Esophagus muscularis mucosa (tissue), 4 donors: ENCODE measurements at places on chromosomes 3 and 15. TPM values are rescaled to one million over a fixed set of nuclear protein-coding genes. Genes with fewer than 3 reads are reported as not detected.

- DNase-seq = no peak
- H3K4me1 ChIP-seq = peaks cover 13% of the 10 kb centered on the region
- H3K4me3 ChIP-seq = peak overlapping the region; percentile 47
- H3K27ac ChIP-seq = peak overlapping the region; percentile 20
- no peaks in the 10 kb centered on the region for H3K27me3 ChIP-seq
Observed at GRCh38 chr3:157542711-157543500, 39.7 kb upstream of the VEPH1 start.

DNA sequence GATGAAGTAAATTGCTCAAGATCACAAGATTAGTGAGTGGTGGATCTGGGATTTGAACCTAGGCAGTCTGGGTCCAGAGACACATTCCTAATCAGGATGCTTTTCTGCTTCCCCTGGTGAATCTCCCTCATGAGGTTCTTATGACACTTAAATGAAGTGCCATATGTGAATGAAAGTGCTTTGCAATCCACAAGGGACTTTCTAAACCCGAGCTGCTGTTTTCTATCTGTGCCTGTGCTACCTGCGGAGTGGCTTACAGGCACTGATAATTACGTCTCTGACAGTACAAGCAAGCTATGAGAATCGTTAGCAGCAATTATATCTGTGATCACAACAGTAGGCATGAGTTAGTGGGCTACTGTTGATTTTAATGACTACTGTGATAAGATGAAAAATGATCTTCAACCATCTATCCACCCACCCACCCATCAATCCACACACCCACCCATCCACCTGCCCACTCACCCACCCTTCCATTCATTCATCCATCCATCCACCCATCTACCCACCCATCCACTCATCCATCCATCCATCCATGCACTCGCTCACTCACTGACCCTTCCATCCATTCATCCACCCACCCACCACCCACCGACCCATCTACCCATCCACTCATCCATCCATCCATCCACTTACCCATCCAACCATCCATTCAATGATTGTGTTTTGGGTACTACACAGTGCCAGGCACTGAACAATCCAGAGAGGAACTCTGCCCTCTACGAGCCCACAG, 51.8 kb downstream of the ATP2B2 start:
- no peak overlapping the region for H3K27ac ChIP-seq
- no peak for DNase-seq
- no peaks in the 10 kb centered on the region for H3K36me3 ChIP-seq
- no peaks in the 10 kb centered on the region for H3K27me3 ChIP-seq
- no peak overlapping the region for H3K4me3 ChIP-seq

- no peak for DNase-seq
- H3K36me3 ChIP-seq = no peaks in the 10 kb centered on the region
- H3K27ac ChIP-seq = no peak overlapping the region
- no peaks in the 10 kb centered on the region for H3K4me1 ChIP-seq
- no peaks in the 10 kb centered on the region for H3K27me3 ChIP-seq
Observed at GRCh38 chr3:185342459-185343174, 20.3 kb upstream of the MAP3K13 start.

DNA sequence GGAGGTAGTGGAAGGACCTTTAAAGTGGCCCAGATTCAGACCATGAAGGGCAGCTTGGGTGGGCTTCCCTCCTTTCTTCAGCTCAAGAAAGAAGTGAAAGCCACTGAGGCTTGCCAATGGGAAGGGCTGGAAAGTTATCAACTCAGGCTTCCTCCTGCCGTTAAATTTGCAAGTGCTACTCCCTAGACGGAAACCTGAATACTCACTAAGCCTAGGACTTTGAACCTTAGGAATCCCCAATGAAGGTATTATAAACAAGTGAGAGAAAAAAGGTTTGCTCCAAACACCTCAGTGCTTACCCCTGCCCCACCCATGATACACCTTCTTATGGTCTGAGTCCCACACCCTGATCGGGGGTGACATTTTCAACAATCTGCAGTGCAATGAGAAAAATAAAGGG, 396.4 kb downstream of the SHQ1 start:
- no peak overlapping the region for H3K4me3 ChIP-seq
- no peak for DNase-seq
- H3K27ac ChIP-seq = no peak overlapping the region
- H3K4me1 ChIP-seq = peaks cover 5% of the 10 kb centered on the region
- H3K36me3 ChIP-seq = no peaks in the 10 kb centered on the region

DNA sequence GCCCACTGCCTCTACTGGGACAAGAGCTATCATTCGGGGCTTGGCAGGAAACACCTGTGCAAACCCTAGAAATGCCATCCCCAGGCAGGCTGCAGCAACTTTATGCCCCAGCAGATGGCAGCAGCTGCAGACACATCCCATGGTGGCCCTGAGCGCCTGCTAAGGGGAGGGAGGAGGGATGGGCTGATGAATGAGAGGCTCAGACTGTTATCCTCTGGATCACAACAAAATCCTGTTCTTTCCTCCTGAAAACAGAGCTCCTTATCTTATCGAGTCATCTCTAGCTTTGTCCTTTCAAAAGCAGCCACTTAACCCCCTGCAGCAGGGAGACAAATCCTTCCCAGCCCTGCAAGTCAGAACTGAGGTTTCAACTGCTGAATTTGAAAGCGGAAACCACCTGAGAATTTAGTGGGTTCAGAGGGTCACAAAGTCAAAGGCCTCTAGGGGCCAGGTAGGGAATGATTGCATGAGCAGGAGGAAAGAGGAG, 90.6 kb upstream of the PROK2 start:
- H3K27me3 ChIP-seq = no peaks in the 10 kb centered on the region
- H3K36me3 ChIP-seq = no peaks in the 10 kb centered on the region
- DNase-seq = peak; percentile 92
- H3K4me3 ChIP-seq = no peak overlapping the region

- H3K4me3 ChIP-seq = no peak overlapping the region
- no peaks in the 10 kb centered on the region for H3K36me3 ChIP-seq
- no peaks in the 10 kb centered on the region for H3K27me3 ChIP-seq
- DNase-seq = no peak
Observed at GRCh38 chr3:6425289-6425820, 435.6 kb upstream of the GRM7 start.

Gene PARP15
- total RNA-seq = 2.3 TPM

DNA sequence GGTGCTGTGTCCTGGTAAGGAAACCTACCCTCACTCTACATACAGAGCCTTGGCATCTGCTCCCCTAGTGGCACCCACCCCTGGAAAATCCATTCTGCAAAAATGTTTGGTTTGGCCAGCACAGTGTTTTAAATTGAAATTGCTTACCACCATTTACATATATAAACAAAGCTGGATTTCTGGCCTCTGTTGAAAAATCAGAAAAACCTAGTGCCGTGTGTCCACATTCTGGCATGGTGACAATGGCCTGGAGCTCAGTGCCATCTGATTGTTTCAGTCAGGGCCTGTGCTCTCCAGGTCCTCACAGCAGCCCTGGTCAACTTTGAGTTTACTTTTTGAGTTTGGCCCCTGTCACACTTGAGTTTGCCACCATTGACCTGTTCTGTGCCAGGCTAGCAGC, 2.9 kb upstream of the IL17RC start:
- no peak for DNase-seq
- H3K27ac ChIP-seq = peak overlapping the region; percentile 95
- no peaks in the 10 kb centered on the region for H3K36me3 ChIP-seq
- peaks cover 50% of the 10 kb centered on the region for H3K4me1 ChIP-seq

Gene RTP3
- not detected for total RNA-seq

DNA sequence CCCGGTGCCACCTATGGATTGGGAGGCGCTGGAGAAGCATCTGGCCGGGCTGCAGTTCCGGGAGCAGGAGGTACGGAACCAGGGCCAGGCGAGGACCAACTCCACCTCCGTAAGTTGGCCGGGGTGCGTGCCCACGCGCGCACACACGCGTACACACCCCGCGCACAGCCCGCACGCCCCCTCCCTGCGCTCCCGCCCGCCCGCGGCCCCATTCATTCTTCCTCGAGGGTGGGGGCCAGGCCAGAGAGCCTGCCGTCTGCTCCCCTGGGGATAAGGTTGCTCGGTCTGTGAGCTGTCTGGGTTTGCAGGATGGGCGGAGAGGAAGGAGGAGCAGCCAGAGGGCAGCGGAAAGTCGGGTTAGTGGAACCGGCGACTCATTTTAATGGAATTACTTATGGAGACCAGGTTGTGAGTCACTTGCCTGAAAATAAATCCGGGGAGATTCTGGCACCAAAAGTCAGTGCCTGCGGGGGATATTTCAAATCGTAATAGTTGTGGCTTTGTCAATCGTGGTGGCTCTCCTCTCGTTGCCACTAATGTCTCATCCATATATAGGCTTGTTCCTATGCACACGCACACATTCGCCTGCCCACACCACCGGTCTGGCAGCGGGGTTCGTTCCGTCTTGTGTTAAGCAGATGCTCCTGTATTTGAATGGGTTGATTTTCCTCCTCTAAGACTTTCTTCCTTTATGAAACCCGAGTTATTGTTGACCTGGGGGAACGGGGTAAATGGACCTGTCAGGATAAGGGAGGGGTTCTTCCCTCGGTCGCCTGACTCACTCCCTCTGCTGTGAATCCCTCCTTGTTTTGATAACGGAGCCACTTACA, 223.4 kb upstream of the IL12A start:
- no peak for DNase-seq
- no peaks in the 10 kb centered on the region for H3K36me3 ChIP-seq
- H3K27me3 ChIP-seq = no peaks in the 10 kb centered on the region
- peaks cover 46% of the 10 kb centered on the region for H3K4me1 ChIP-seq

- no peaks in the 10 kb centered on the region for H3K27me3 ChIP-seq
- DNase-seq = no peak
- peaks cover 11% of the 10 kb centered on the region for H3K4me1 ChIP-seq
- no peaks in the 10 kb centered on the region for H3K36me3 ChIP-seq
- no peak overlapping the region for H3K4me3 ChIP-seq
Observed at GRCh38 chr15:49242820-49243219, 72.8 kb downstream of the GALK2 start.

- no peak for DNase-seq
- H3K27me3 ChIP-seq = no peaks in the 10 kb centered on the region
- no peak overlapping the region for H3K4me3 ChIP-seq
- no peaks in the 10 kb centered on the region for H3K36me3 ChIP-seq
- no peak overlapping the region for H3K27ac ChIP-seq
Observed at GRCh38 chr3:151468284-151468917, 7.5 kb upstream of the IGSF10 start.

Gene CD96
- 1.5 TPM for total RNA-seq

DNA sequence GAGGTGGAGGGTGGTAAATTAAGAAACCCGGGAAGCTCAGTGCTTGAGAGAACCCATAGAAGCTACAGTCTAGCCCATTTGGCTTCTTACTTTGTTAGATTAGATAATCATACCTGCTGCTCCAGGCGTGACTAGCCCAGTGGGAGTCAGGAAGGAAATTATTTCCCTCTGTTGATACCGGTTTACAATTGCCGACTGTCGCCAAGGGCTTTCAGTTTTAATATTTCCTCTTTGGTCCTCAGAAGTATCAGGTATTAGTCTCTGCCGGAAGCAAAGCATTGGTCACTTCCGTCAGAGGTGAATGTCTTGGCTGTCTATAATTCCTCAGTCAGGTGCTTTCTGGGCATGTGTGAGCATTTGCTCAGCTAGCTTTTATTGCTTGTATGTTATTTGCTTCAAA, 75.2 kb downstream of the LPP start:
- no peaks in the 10 kb centered on the region for H3K27me3 ChIP-seq
- peaks cover 98% of the 10 kb centered on the region for H3K4me1 ChIP-seq
- peaks cover 18% of the 10 kb centered on the region for H3K36me3 ChIP-seq
- H3K27ac ChIP-seq = peak overlapping the region; percentile 94

Gene OSTN
- not detected for total RNA-seq

DNA sequence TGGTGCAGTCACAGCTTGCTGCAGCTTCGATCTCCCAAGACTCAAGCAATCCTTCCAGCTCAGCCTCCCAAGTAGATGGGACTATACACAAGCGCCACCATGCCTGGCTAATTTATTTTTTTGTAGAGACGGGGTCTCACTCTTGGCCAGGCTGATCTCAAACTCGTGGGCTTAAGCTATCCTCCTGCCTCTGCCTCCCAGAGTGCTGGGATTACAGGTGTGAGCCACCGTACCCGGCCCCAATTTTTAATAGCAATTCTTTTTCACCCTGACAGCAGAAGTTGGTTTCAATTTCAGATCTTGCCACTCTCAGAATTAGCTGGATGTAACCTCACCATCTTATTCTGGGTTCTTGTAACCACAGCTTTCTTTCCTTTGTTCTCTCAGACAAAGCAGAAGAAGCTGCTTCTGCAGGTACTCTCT, 64.8 kb downstream of the TRIM71 start:
- H3K27me3 ChIP-seq = no peaks in the 10 kb centered on the region
- H3K4me1 ChIP-seq = no peaks in the 10 kb centered on the region
- no peak overlapping the region for H3K4me3 ChIP-seq
- DNase-seq = no peak

DNA sequence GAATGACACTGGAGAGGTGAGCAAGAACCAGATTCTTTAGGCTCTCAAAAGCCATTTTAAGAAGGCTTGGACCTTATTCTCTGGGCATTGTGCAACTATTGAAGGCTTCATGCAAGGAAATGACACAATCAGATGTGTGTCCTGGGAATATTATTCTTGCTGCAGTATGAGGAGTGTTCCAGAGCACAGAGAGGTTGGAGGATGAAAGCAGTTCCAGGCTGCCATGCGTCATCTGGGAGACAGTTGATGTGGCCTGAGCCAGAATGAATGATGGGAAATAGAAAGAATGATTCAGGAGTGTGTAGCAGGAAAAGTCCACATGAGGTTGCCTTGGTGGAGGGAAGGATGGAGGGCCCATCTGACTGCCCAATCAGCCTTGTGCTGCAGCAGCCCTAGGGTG, 123.1 kb downstream of the CHCHD6 start:
- no peaks in the 10 kb centered on the region for H3K36me3 ChIP-seq
- H3K27me3 ChIP-seq = no peaks in the 10 kb centered on the region
- peak; percentile 92 for DNase-seq
- no peaks in the 10 kb centered on the region for H3K4me1 ChIP-seq
- peak overlapping the region; percentile 55 for H3K27ac ChIP-seq

DNA sequence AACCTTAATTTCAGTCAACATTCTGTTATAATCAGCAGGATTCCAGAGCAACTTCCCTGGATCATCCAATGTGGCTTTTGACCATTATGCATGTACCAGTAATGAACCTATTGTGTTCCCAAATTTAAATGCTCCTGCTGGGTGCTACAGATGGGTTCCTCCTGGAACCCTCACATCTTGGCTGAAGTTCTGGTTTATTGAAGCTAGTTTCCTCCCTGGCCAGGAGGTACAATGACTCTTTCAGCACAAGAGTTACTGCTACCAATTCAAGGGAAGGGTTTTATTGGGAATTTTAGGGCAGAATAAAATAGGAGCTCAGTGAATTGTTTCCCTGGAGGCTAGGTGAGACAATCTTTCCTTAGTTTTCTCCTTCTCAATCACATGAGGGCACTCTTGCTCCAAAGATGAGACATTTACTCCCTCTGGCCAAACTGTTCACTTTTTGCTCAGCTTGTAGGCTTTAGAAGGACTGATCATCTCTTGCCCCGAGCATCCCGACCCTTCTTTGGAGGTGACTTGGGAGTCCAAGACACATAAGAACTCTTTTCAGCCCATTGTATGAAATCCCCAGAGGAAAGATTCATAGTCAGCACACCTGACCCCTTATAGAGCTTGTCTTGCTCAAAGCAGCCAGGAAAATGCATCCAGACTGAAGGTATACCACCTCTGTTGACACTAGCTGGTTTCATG, 8.8 kb upstream of the NPHP3 start:
- no peak for DNase-seq
- no peak overlapping the region for H3K27ac ChIP-seq
- H3K27me3 ChIP-seq = no peaks in the 10 kb centered on the region
- no peak overlapping the region for H3K4me3 ChIP-seq
- no peaks in the 10 kb centered on the region for H3K4me1 ChIP-seq
- H3K36me3 ChIP-seq = no peaks in the 10 kb centered on the region

Gene CKMT1A
- not detected for total RNA-seq

Gene ACOX2
- total RNA-seq = 19.5 TPM
